Heart right ventricle (tissue), 16 donors: ENCODE measurements at places on chromosomes 7 and 10. TPM values are rescaled to one million over a fixed set of nuclear protein-coding genes. Genes with fewer than 3 reads are reported as not detected.

Gene LLCFC1
- not detected for total RNA-seq

Gene OR13A1
- not detected for total RNA-seq

Gene TSPAN33
- 10.2 TPM for total RNA-seq

Gene SPDYE1
- not detected for total RNA-seq

Gene TRIM8
- 88.3 TPM for total RNA-seq

Gene MUC12
- not detected for total RNA-seq

Gene SVOPL
- not detected for total RNA-seq

Gene CALHM1
- total RNA-seq, result not detected

Gene LIPM
- not detected for total RNA-seq

Gene PTPN20
- total RNA-seq, result 12.3 TPM

Gene POP7
- total RNA-seq, result 24.9 TPM

Gene NUTM2D
- total RNA-seq, result 5.1 TPM

Gene TSPAN12
- total RNA-seq, result 78.6 TPM

Gene STEAP2
- 12.8 TPM for total RNA-seq
